ENCODE measurements at places on chromosomes 4 and X. TPM values are rescaled to one million over a fixed set of nuclear protein-coding genes. Genes with fewer than 3 reads are reported as not detected.

ADGRG4 gene
- total RNA-seq: under 0.01 TPM

CTAG1B gene
- not detected for total RNA-seq

GUCY1B1 gene
- total RNA-seq: 35.5 TPM

PABPC1L2A gene
- not detected for total RNA-seq

COL25A1 gene
- 16.3 TPM for total RNA-seq

HTN3 gene
- total RNA-seq: not detected

ZFYVE28 gene
- total RNA-seq: 24.5 TPM

ADH7 gene
- total RNA-seq: not detected

PGAM4 gene
- not detected for total RNA-seq

ETDB gene
- total RNA-seq: not detected

SRPK3 gene
- total RNA-seq: not detected

MAGEB1 gene
- not detected for total RNA-seq

MAGEA2B gene
- not detected for total RNA-seq

ATP10D gene
- total RNA-seq: 13.3 TPM

MGST2 gene
- 39.6 TPM for total RNA-seq

ARHGAP4 gene
- total RNA-seq: 29.3 TPM

UGT2A3 gene
- not detected for total RNA-seq

FAM149A gene
- total RNA-seq: 15.3 TPM

STS gene
- total RNA-seq: 14.0 TPM

FAM9C gene
- total RNA-seq: not detected

RGN gene
- total RNA-seq: 4.0 TPM

HUWE1 gene
- total RNA-seq: 117 TPM

SMIM14 gene
- 45.7 TPM for total RNA-seq

TKTL1 gene
- not detected for total RNA-seq

PABPC5 gene
- 4.1 TPM for total RNA-seq

PSAPL1 gene
- 2.1 TPM for total RNA-seq

ODAM gene
- total RNA-seq: not detected

TSPAN6 gene
- total RNA-seq: 55.5 TPM

LRAT gene
- not detected for total RNA-seq
